ENCODE measurements at places on chromosomes 7 and 10.

GRCh38 chr7:132291481-132291880 lies 284.8 kb downstream of the PLXNA4 start:
- DNase-seq = no peak

GRCh38 chr10:114151892-114152291 lies 22.1 kb downstream of the CCDC186 start:
- no peak for DNase-seq

GRCh38 chr10:13915710-13916109 lies 328.9 kb downstream of the PRPF18 start:
- DNase-seq = no peak

DNA sequence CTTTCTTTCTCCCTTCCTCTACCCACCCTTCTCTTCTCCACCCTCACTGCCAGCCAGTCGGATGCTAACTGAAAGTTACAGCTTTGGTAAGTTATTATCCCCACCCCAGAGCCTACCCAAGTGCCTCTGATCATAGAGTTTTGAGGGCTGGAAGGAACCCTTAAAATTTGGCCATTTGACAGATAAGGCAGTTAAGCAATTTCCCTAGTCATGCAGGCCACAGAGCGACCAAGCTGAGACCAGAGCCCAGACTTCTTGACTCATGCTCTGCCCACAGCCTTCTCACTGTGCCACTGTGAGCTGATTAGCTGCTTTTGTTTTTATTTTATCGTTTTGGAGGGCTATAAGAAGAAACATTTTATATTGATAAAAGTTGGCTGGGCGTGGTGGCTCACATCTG lies 17.2 kb downstream of the SAP25 start:
- no peak for DNase-seq

GRCh38 chr10:22834471-22834870 lies 93.4 kb upstream of the ARMC3 start:
- no peak for DNase-seq

- no peak for DNase-seq
These were observed 411.6 kb upstream of the DPP6 start for GRCh38 chr7:153640586-153640985.

DNA sequence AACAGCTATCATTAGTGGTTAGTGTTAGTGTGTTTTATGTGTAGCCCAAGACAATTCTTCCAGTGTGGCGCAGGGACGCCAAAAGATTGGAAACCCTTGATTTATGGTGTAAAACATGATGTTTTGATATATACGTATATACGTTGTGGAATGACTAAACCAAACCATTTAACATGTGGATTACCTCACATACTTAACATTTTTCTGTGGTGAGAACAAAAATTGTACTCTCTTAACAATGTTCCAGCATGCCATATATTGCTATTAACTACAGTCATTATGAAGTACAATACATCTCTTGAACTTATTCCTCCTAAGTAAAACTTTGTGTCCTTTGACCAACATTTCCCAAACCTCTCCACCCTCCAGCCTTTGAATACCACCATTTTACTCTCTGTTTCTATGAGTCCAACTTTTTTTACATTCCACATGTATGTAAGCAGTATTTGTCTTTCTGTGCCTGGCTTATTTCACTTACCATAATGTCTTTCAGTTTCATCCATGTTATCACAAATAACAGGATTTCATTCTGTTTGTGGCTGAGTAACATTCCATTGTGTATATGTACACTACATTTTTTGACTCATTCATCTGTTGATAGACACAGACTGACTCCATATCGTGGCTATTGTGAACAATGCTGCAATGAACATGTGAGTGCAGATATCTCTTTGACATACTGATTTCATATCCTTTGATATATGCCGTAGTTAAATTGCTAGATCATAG lies 42.2 kb upstream of the MAGI2 start:
- no peak for DNase-seq

DNA sequence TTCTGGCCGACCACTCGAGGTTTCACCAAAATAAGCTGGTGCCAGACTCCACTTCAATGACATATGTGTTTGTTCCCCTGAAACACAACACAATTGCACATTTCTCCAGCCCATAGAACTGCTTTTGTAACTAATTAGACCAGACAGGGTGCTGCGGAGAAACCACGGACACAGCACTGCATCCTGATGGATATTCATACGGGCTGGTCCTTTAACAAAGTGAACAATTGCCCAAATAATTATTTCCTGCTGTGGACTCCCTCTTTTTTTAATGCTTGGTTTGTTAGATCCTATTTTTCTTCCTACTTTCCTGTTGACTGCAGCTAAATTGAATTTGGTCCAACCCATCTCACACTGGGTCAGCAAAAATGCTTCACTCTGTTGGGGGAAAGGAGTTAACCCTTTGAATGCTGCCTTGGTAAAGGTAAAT lies 198.6 kb upstream of the BMPER start:
- DNase-seq = no peak

- DNase-seq = no peak
These were observed 61.6 kb downstream of the ANKRD7 start for GRCh38 chr7:118286131-118286530.

- no peak for DNase-seq
These were observed 40.6 kb downstream of the GHRHR start for GRCh38 chr7:31004393-31004792.

DNA sequence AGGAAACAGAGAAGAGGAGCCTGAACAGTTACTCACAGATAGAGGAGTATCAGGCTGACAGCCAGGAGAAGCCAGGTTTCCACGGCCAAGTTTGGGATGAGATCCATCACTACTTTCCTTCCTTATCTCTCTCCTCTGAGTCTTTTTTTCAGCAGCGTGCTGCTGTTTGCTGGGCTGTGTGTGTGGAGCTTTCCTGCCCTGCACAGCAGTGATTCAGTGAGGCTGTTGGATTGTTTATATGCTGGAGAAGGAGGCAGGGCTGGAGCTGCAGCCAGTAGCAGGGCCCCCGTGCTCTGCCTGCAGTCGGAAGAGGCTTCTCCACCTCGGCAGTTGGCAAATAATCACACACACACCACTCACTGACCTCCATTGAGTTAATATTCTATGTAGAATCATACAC lies at the start of gene CYP3A7:
CYP3A7 (minus strand) TSS at position 210 of the 400 bp plus-strand sequence; CDS start at position 107, 103 bp downstream.
- DNase-seq = no peak

- no peak for DNase-seq
These were observed 61.5 kb downstream of the AKR1E2 start for GRCh38 chr10:4887501-4887900.

DNA sequence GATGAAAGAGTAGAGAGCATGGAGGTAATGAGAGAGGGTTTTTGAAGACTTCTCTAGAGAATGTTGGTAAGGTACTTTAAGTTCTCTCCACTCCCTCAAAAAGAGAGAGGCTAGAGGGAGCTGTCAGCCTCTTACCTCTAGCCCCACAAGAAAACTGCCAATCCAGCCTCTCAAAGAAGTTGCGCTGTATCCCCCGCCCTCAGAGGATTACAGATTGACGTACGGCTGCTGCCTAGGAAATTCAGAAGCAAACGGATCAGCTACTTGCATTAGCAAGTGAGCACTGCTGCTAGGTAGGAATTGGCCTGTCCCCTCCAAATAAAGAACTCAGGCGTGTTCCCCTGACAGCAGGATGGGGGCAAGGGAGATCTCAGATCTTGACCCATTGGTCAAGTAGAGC lies 34.2 kb downstream of the TYW1B start:
- DNase-seq = no peak

- DNase-seq = no peak
These were observed 134.7 kb downstream of the POLR1F start for GRCh38 chr7:19574131-19574530.

- no peak for DNase-seq
These were observed 59.2 kb upstream of the ADCY1 start for GRCh38 chr7:45514944-45515343.

GRCh38 chr7:52017802-52018679 lies 701.4 kb upstream of the COBL start:
- DNase-seq = no peak

- DNase-seq = no peak
These were observed 21.1 kb upstream of the HSPA12A start for GRCh38 chr10:116763440-116763839.

- peak; percentile 34 for DNase-seq
These were observed 47.3 kb upstream of the INSYN2A start for GRCh38 chr10:127243490-127244272.

DNA sequence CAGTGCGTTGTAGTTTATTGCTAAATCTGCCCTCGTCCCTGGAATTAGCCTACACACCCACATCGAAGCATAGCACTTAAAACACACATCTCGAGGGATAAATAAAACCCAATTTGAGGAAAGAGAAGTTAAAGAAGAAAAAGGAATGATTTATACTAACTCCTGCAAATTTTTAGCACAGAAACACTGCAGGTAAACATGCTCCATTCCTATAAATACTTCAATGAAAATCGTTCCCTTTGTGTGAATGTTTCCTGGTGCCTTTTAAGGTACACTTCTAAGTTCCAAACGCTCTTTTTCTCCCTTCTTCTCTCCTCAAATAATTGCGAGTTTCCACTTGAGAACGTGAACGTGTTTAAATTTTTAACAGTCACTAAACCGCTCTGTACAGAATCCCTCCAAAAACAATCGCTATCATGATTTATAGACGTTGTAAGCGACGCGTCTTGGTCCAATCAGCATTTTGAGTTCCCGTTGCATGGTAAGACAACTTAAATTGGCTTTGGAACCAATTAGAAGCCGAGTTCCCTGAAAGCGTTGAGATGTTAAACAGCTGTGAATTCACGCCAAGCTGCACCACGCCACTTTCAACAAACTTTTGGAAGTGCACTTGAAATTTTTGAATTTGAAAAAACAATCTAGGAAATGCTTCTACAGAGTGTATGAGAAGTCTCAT lies 12.5 kb upstream of the EBLN1 start:
- DNase-seq = no peak

GRCh38 chr7:84368122-84368521 lies 173.5 kb upstream of the SEMA3A start:
- DNase-seq = no peak

DNA sequence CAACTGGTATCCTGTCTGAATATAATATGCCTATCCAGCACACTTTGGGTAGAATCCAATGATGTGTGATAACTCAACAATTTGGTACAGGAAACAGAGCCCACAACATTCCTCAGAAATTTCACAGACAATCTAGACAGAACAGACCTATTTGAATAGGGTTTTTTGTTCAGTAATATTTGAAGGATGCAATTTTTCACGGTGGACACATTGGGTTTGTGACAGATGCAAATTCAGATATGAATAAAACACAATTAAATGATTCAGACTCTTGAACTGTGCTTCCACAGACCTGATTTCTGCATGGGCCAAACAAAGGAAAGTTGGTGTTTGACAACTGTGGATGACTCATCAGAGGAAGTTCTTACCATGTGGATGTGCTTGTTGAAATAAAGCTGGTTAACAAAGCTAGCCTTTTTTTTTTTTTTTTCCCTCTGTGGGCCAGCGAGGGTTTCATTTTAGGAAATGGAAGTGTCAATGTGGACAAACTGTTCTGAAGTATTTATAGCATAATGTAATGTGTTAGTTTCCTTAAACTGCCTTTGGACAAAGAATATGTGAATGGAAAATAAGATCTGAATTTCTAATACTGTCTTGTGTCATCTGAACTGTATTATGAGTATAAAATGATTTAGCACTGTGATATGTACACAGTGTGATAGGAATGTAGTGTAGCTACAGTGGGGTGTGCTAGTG lies 43.2 kb upstream of the FAM133B start:
- DNase-seq = no peak

- no peak for DNase-seq
These were observed 27.9 kb downstream of the RALA start for GRCh38 chr7:39651265-39651664.

GRCh38 chr7:122092964-122093797 lies 50.9 kb downstream of the AASS start:
- peak; percentile 54 for DNase-seq

DNA sequence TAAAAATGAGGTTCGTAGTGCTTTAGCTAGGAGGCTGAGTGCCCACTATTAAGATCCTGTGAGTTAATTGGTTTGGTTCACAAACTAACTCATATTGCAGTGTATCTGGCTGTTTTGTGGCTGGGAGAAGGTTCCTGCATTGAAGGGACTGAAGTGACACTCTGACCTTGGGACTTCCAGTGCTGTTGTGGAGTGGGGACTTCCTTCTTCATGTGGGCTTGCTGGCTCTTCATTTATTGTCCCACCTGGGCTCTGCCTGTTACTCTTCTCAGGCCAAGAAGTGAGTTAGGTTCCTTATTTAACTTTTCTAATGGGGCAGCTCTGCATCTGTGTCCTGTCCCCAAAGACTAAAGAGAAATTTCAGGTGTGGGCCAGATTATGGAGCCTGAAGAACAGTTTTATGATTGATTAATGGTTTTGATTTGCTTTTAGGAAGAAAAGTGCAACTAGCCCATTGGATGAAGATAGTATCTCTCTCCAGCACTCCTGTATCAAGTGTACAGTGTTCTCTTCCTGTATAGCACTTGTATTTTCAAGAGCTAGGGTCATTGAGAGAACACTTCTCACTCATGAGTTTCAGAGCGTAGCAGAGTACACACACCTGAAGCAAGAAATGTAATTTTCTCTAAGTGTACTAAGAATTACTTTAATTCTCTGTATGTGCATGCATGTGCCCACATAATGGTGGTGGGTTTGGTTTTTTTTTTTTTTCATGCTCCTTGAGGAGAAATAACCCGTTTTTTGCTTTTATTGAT lies 54.8 kb downstream of the AUTS2 start:
- DNase-seq = no peak

DNA sequence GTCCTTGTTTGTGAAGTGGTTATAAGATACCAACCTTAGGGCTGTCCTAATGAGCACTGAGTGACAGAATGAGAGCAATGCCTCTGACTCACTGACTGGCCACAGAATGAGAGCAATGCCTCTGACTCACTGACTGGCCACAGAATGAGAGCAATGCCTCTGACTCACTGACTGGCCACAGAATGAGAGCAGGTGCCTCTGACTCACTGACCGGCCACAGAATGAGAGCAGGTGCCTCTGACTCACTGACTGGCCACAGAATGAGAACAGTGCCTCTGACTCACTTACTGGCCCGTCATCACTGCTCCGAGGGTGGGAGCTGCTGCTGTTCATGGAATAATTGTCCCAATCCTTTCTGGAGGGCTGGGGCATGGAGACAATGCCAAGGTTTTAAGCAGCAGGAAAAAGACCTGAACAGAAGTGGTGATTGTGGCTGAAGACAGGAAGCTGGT lies 265.2 kb upstream of the PPP2R2D start:
- DNase-seq = no peak

GRCh38 chr7:76146374-76146773 lies 55.3 kb upstream of the SRRM3 start:
- DNase-seq = no peak

DNA sequence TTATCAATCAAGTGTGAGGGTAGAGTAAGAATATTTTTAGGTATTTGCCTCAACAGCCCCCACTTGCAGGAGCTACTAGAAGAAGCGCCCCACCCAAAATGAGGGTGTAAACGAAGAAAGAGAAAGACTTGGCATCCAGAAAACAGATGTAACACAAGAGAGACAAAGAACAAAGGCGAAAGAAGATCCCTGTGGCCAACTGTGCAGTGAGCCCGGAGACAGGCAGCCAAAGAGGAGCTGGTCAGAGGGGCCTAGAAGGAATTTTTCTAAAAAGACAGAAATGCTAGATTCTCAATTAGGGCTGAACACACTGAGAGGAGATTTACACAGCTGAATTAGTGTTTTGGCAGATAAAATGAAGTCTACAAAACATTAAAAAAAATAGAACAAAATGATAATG lies 29.6 kb upstream of the EIF5AL1 start:
- no peak for DNase-seq

GRCh38 chr10:119029613-119030420 lies at the start of gene NANOS1:
Gene NANOS1, plus strand, starts transcription at chr10:119029714. Its CDS starts 88 bp downstream, at chr10:119029802.
- peak; percentile 71 for DNase-seq

GRCh38 chr10:77180104-77180503 lies 457.5 kb downstream of the KCNMA1 start:
- DNase-seq = no peak

Measured in activated T-cell treated with anti-CD3 and anti-CD28 coated beads, Interleukin-2, amount 50 U/mL, for 24 hours (primary cell).